ENCODE measurements at places on chromosomes 11 and 22.

DNA sequence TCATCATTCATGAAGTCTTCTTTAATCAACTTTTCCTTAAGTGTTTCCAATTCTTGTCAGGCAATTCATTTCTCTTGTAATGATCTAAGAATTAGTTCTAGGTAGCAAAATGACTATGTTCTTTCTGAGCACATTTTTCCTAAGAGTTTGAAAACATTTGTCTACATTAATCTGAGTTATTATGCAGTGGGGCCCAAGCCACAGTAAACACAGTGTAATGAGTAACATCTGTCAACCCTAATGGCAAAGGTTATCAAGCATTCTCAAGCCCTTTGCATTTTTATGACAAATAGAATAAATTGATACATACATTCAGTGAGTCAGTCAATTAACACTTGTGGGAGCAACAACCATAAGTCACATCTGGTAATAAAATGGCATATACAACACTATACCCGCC is 106.7 kb upstream of the ZC3H12C start:
- DNase-seq: no peak

DNA sequence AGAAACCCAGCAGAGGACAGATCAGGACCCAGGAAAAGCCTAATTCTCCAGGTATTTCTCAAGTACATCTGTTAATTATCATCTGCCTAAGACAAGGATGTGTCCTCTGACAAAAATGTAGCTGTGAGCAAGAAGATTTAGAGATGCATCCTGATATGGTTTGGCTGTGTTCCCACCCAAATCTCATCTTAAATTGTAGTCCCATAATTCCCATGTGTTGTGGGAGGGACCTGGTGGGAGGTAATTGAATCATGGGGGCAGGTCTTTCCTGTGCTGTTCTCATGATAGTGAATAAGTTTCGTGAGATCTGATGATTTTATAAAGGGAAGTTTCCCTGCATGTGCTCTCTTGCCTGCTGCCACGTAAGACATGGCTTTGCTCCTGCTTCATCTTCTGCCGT is 381.8 kb downstream of the BUD13 start:
- peak; percentile 67 for DNase-seq

DNA sequence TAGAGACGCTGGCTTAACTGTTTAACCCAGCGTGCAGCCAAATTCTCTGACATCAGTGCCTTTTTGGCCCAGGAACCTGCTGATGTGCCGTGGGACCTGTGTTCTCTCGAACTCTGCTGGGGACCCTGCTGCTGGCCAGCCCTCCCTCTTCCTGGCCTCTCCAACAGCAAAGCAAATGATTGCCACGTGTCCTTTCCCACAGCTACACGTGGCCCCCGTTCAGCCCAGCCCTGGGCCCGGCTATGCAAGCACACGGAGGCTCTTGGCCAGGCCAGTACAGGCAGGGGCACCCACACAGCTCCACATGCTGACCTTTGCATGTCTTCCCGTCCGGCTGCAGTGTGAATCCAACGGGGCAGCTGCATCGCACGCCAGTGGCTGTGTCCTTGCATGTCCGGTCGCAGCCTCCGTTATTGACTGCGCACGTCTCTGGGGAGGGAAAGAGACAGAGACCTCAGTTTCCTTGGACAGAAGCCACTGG is 51.6 kb upstream of the TTLL12 start:
- DNase-seq: no peak

DNA sequence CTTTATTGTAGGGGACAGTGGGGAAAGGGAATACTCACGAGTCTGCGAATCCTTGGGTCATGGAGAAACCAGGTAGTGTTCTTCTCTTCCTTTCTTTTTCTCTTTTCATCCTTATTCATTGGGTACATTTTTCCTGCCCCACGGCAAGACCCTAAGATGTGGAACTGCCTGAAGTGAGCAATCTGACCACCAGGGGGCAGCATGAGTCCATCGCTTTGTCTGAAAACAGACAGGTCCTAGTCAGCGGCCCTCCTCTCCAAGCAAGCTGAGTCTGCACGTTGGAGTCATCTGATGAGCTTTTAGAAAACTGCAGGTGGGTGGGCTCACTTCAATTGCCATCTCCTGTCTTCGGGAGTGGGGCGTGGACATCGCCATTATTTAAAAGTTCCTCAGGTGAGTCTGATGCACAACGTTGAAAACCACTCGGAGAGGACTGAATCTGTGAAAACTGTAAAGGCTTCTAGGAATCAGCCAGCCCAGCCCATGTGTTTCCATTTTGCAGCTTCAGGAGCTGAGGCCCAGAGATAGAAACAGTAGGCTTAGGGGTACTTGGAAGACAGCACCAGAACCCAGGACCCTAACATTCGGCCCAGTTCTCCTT is 34.0 kb upstream of the FBXO3 start:
- peak; percentile 44 for DNase-seq

DNA sequence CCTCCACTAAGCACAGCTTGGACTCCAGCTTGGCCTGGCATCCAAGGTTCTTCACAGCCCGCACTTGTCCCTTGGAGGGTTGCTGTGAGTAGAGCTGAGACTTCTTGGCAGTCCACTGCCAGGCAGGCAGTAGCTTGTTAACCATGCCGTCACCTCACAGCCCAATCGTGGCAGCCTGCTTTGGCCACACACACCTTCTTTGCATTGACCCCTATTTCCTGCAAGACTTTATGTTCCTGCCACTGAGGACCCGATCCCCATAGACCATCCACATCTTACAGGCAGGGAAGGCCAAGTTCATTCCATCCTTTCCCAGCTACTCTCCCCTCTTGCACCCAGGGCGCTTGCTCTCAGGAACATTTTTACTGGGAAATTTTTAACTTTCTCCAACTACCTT is 2.5 kb upstream of the PYGM start:
- DNase-seq: peak; percentile 29

GRCh38 chr22:23243006-23243573 is 62.8 kb downstream of the BCR start:
- no peak for DNase-seq

GRCh38 chr11:44877571-44878497 is 72.8 kb downstream of the TP53I11 start:
- DNase-seq: no peak

- no peak for DNase-seq
Observed at GRCh38 chr22:17930455-17931313, 93.7 kb downstream of the MICAL3 start.

DNA sequence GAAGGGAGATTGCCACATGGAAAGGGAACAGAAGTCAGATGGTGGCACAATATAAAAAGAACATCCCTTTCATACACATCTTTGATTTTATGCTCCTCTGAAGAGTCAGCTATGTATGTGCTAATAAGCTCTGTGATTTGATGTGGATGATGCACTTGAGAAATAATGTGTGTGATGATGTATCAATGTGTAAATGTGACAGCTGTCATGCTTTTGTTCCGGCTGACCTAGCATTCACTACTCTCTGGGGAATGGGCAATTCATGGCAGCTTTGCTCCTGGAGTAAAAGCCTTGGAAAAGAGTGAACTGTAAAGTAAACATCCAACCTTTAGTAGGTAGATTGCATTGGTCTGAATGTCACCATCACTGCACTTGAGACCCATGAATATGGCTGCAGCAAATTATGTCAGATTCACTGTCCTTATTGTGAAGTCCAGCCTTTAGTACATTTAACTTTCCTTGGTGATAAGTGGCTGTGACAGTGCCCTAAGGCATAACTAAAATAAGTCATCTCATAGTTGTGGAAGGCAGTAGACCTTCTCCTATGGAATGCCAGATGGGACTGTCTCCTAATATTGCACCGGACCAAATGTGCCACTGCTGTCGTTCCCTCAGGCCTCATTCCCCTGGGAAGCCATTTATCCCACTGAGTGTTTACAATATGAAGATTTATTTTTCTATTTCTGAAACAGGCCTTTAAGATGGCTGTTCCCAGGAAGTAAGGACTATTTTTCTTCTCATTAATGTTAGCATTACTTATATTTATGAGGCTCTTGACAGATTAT is 178.2 kb upstream of the CCDC90B start:
- no peak for DNase-seq

DNA sequence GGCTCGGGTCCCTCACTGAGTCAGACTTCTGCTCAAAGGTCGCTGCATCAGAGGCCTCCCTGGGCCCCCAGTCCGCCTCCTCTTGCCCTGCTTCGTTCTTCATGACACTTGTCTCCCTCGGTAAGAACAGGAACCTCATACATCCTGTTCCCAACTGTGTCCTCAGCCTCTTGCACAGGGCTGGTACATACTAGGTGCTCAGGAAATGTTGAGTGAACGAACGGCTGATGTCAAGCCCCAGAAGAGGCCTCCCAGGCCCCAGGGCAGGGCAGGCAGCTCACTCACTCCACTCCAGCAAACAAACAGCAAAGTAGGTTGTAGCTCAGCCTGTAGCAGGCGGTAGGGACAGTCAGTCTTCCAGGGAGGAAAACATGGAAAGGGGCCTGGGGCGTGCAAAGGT is 17.2 kb downstream of the SYNGR1 start:
- no peak for DNase-seq

DNA sequence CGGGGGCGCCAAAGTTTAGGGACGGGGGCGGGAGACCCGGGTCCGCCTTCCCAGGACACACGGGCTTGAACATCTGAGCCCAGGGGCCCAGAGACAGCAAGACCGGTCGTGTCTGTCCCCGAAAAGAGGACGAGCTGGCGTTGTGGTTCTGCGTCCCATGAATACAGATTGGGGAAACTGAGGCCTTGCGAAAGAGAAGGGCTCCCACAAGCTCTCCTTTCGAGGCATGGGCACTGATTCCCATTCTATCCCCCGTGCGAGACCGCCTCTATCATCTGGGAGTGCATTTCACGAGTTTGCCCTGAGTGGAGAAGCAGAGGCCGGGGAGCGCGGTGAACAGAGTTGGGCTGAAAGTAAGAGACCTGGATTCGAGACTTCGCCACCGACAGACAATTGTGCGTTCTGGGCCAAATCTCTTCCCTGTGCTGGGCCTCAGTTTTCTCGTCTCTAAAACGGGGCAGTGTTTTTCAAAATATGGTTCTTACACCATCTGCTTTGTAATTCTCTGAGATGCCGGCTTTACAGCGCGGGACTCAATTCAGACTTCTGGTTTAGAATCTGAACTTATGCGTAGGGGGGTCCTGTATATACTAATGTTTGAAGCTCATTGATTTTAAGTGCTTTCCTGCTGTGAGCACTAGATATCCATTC is 471 bp downstream of the RNF185 start:
- no peak for DNase-seq

- DNase-seq: no peak
Observed at GRCh38 chr11:74734559-74734925, 3.3 kb upstream of the CHRDL2 start.

GRCh38 chr22:40058265-40058664 is 63.5 kb downstream of the FAM83F start:
- no peak for DNase-seq

GRCh38 chr22:47789171-47789570 is 1026.7 kb downstream of the TBC1D22A start:
- DNase-seq: no peak

All from foreskin keratinocyte (primary cell).